ENCODE measurements at places on chromosomes 13 and 19. TPM values are rescaled to one million over a fixed set of nuclear protein-coding genes. Genes with fewer than 3 reads are reported as not detected.

KLK15 gene
- total RNA-seq: not detected

ZNF730 gene
- 8.5 TPM for total RNA-seq

AXL gene
- total RNA-seq: 61.0 TPM

ZNF681 gene
- total RNA-seq: 9.0 TPM

C1QTNF9B gene
- total RNA-seq: not detected

MUC16 gene
- total RNA-seq: 0.60 TPM

- H3K27me3 ChIP-seq: peaks cover 2% of the 10 kb centered on the region
- no peaks in the 10 kb centered on the region for H3K4me1 ChIP-seq
- H3K4me3 ChIP-seq: no peak overlapping the region
- no peak overlapping the region for H3K27ac ChIP-seq
- no peak for DNase-seq
- no peaks in the 10 kb centered on the region for H3K36me3 ChIP-seq
These were observed 27.5 kb upstream of the CEACAM1 start for GRCh38 chr19:42555801-42556200.

GRCh38 chr13:94713561-94714182, 1.3 kb upstream of the SOX21 start:
- H3K4me3 ChIP-seq: peak overlapping the region; percentile 26
- H3K27ac ChIP-seq: no peak overlapping the region
- H3K36me3 ChIP-seq: no peaks in the 10 kb centered on the region
- H3K4me1 ChIP-seq: peaks cover 11% of the 10 kb centered on the region

GRCh38 chr13:94433055-94433961, 46.2 kb downstream of the DCT start:
- peaks cover 3% of the 10 kb centered on the region for H3K27me3 ChIP-seq
- H3K36me3 ChIP-seq: no peaks in the 10 kb centered on the region
- peak overlapping the region; percentile 14 for H3K27ac ChIP-seq
- H3K4me3 ChIP-seq: peak overlapping the region; percentile 43

GRCh38 chr13:96844195-96844594, 150.1 kb downstream of the OXGR1 start:
- no peaks in the 10 kb centered on the region for H3K36me3 ChIP-seq
- H3K27ac ChIP-seq: no peak overlapping the region
- H3K4me3 ChIP-seq: no peak overlapping the region
- peaks cover 9% of the 10 kb centered on the region for H3K4me1 ChIP-seq
- H3K27me3 ChIP-seq: peaks cover 21% of the 10 kb centered on the region

GRCh38 chr13:32476892-32477291, 49.0 kb upstream of the N4BP2L1 start:
- H3K4me1 ChIP-seq: peaks cover 21% of the 10 kb centered on the region

DNA sequence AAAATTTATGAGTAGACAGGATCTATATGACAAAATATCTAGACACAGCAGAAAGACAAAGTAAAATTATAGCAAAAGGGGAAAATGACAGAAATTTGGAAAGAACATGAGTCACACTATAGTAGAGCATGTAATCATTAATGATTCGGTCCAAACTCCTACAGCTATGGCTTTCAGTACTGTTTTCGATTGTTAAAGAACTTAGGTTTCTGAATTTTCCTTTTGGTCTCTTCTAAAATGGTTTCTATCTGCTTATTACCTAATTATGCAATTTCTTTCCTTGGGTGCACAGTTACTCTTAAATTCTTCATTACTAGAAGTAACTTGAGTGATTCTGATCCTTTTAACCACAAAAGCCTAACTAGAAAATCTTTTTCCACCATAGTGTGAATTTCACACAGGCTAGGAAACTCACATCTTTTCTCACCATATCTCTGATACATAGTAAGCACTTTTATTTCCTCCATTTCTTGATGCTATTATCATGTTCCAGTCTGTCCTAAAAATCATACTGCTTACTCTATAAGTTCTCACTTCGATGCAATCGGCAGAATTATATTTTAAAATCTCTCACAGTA, 1101.4 kb downstream of the PCDH9 start:
- H3K4me1 ChIP-seq: no peaks in the 10 kb centered on the region
- no peaks in the 10 kb centered on the region for H3K36me3 ChIP-seq
- H3K4me3 ChIP-seq: no peak overlapping the region
- H3K27ac ChIP-seq: no peak overlapping the region
- no peaks in the 10 kb centered on the region for H3K27me3 ChIP-seq

DNA sequence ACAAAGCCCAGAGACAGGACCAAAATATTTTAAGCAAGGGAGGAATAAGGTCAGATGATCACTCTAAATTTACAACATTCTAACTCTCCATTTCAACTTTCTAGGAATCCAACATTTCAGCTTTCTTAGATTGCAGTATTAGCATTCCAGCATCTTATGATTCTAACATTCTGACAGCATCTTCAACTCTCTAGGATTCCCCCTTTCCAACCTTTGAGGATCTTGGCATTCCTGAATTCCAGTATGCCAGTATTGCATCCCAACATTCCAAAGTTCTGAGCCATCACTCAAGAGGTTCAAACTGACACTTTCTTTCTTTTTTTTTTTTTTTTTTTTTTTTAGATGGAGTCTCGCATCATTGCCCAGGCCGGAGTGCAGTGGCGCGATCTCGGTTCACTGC, 13.8 kb downstream of the TGFB1 start:
- no peaks in the 10 kb centered on the region for H3K4me1 ChIP-seq
- DNase-seq: no peak
- no peak overlapping the region for H3K27ac ChIP-seq
- H3K27me3 ChIP-seq: no peaks in the 10 kb centered on the region
- peaks cover 9% of the 10 kb centered on the region for H3K36me3 ChIP-seq
- H3K4me3 ChIP-seq: no peak overlapping the region

GRCh38 chr19:9968820-9969687, 32.7 kb upstream of the OLFM2 start:
- H3K4me3 ChIP-seq: no peak overlapping the region
- no peaks in the 10 kb centered on the region for H3K36me3 ChIP-seq
- no peak for DNase-seq
- no peak overlapping the region for H3K27ac ChIP-seq
- peaks cover 63% of the 10 kb centered on the region for H3K27me3 ChIP-seq
- no peaks in the 10 kb centered on the region for H3K4me1 ChIP-seq

DNA sequence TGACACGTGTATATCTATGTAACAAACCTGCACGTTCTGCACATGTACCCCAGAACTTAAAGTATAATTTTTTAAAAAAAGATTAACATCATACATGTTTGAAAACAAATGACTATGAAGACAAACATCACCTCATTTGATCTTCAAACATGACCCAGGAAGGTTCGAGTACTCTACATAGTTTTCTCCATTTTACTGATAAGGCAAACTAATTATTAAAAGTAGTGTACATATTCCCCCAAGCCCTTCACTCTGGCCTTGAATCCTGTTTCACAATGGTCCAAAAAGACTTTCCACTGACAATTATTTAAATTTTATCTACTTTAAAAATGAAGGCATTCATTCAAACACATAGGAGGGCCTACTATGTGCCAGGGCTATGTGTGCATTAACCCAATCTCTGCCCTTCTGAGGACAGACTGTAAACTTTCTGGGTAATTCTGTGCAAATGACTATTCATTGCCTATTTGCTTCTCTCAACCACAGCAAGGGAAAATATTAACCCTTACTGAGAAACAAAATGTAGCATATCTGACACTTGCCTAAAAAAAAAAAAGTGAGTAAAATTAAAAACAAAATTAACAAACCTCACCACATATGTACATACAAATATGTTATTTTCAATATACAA, 22.1 kb downstream of the ATP7B start:
- H3K4me3 ChIP-seq: no peak overlapping the region
- no peak for DNase-seq
- H3K36me3 ChIP-seq: peaks cover 41% of the 10 kb centered on the region
- no peaks in the 10 kb centered on the region for H3K27me3 ChIP-seq

- H3K27ac ChIP-seq: no peak overlapping the region
- H3K4me3 ChIP-seq: peak overlapping the region; percentile 47
- H3K36me3 ChIP-seq: peaks cover 10% of the 10 kb centered on the region
These were observed 1.7 kb upstream of the ELAVL3 start for GRCh38 chr19:11482384-11483050.

DNA sequence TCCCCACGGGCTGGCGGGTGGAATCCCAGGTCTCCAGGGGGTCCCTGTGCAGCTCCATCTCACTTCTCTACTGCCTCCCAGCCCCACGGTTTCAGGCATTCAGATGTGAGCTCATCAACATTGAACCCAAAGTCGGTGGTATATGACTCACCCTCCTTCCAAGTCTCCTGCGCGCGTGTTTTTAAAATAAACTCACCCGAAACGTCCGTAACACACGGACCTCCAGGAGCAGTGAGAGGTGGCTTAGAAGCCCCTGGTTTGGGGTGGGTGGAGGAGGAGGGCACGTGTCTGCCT, 14.0 kb upstream of the CRTC1 start:
- H3K4me3 ChIP-seq: no peak overlapping the region
- peaks cover 14% of the 10 kb centered on the region for H3K36me3 ChIP-seq
- no peak overlapping the region for H3K27ac ChIP-seq
- no peaks in the 10 kb centered on the region for H3K27me3 ChIP-seq
- H3K4me1 ChIP-seq: peaks cover 5% of the 10 kb centered on the region
- DNase-seq: no peak

GRCh38 chr19:55149078-55150003, at the start of gene TNNT1:
Gene TNNT1 (minus strand): TSS chr19:55149206. CDS start chr19:55147157, 2,049 bp downstream.
- H3K4me3 ChIP-seq: peak within 1 kb of the TSS; percentile 51
- H3K27me3 ChIP-seq: peaks cover 66% of the 10 kb centered on the region
- H3K4me1 ChIP-seq: peaks cover 31% of the 10 kb centered on the region
- H3K27ac ChIP-seq: peak within 1 kb of the TSS; percentile 12

DNA sequence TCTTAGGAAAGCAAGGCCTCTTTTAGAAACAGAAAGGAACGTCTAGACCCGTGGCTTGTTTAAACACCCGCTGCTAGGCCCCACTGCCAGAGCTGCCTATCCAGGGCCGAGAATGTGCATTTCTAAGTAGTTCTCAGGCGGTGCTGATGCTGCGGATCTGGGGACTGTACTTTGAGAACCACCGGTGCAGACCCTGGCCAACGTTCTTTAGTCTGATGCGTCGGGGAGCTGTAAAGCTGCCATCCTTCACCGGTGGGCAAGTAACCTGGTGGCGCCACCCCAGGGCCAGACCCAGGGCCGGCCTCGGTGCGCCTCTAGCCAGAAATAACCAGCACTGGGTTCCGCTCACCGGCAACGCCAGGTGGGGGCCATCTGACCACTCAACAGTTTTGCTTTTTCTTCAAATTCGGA, 47.1 kb downstream of the TGDS start:
- peak overlapping the region; percentile 97 for H3K27ac ChIP-seq
- H3K4me1 ChIP-seq: peaks cover 11% of the 10 kb centered on the region
- peak overlapping the region; percentile 83 for H3K4me3 ChIP-seq
- H3K36me3 ChIP-seq: no peaks in the 10 kb centered on the region
- H3K27me3 ChIP-seq: peaks cover 3% of the 10 kb centered on the region
- DNase-seq: no peak

DNA sequence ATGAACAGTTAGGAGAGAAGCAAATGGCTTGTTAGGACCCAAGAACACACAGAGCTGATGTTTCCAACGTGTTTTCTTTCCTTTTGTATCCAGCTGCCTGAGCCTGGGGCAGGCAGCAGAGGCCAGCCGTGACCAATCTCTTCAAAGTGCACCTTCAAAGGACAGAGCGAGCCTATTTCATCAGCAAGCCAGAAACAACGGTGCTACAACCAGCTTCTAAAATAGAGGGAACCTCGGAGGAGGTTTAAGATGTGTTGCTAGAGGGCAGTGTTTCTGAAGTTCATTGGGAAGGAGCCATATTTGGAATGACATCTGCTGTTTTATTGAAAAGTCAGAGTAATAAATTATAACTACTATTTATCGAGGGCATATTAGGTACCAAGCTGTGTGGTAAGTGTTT, 56.2 kb upstream of the RFC3 start:
- DNase-seq: no peak
- H3K27ac ChIP-seq: no peak overlapping the region
- H3K27me3 ChIP-seq: no peaks in the 10 kb centered on the region
- H3K4me1 ChIP-seq: no peaks in the 10 kb centered on the region

DNA sequence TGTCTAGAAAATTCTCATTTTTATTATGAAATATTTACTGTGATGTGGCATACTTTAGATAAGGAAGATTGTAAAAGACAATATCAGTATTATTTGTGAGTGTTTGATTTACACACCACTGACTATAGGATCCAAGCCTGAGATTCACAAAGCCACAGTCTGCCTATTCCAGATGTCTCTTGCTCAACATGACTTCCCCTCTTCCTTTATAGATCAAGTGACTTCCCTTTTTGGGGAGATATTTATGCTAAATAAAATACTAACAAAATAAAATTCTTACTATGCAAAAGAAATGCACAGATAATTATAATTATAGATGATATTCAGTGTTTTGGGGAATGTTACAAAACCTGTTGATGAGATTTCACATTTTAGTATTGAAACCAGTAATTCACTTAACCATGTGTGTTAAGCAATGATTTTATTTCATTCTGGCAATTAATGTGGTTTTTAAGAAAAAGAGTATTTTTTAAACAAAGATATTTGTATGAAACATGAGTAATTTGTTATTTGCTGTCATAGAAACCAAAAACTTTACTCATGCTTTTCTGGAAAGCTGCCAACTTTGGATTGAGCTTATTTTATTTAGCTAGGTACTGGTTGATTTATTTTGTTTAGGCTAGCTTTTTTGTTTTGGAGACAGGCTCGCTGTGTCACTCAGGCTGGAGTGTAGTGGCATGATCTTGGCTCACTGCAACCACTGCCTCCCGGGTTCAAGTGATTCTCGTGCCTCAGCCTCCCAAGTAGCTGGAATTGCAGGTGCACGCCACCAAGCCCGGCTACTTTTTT, 13.7 kb upstream of the GPR183 start:
- peaks cover 22% of the 10 kb centered on the region for H3K36me3 ChIP-seq
- H3K27me3 ChIP-seq: no peaks in the 10 kb centered on the region
- no peak for DNase-seq
- H3K4me1 ChIP-seq: peaks cover 21% of the 10 kb centered on the region

DNA sequence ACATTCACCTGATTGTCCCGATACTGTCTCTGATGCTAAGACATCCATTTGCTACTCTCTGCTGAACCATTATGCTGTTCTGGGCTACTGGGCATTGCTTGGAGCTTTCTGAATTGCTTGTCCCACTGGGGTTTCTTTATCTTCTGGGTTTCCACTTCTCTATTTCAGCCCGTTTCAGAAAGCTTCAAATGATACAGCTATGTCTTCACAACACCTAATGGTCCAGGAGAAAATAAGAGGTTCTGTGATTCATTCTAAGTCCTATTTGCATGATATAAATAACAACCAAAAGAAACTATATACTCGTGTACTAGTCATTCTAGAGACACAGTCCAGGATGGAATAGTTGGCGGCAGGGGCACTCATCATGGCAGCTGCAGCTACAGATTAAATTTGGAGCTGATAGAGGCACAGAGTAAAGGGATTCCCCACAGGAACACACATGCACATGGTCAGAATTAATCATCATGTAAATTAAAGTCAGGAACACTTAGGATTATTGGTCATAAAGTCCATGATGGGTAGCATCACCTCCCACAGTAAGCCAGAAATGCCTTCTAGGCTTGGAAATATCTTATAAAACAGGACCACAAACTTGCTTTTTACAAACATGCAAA, 33.3 kb upstream of the SCEL start:
- H3K4me3 ChIP-seq: no peak overlapping the region
- H3K36me3 ChIP-seq: no peaks in the 10 kb centered on the region
- H3K4me1 ChIP-seq: peaks cover 21% of the 10 kb centered on the region
- H3K27me3 ChIP-seq: peaks cover 4% of the 10 kb centered on the region

GRCh38 chr19:46789371-46789770, 977 bp upstream of the SLC1A5 start:
- no peaks in the 10 kb centered on the region for H3K27me3 ChIP-seq
- H3K27ac ChIP-seq: no peak overlapping the region
- peaks cover 32% of the 10 kb centered on the region for H3K4me1 ChIP-seq

GRCh38 chr13:34944751-34945150, 2.7 kb downstream of the NBEA start:
- DNase-seq: no peak
- H3K27me3 ChIP-seq: peaks cover 10% of the 10 kb centered on the region
- peak overlapping the region; percentile 86 for H3K4me3 ChIP-seq
- peaks cover 33% of the 10 kb centered on the region for H3K4me1 ChIP-seq
